ENCODE measurements at places on chromosomes 12 and 14.

DNA sequence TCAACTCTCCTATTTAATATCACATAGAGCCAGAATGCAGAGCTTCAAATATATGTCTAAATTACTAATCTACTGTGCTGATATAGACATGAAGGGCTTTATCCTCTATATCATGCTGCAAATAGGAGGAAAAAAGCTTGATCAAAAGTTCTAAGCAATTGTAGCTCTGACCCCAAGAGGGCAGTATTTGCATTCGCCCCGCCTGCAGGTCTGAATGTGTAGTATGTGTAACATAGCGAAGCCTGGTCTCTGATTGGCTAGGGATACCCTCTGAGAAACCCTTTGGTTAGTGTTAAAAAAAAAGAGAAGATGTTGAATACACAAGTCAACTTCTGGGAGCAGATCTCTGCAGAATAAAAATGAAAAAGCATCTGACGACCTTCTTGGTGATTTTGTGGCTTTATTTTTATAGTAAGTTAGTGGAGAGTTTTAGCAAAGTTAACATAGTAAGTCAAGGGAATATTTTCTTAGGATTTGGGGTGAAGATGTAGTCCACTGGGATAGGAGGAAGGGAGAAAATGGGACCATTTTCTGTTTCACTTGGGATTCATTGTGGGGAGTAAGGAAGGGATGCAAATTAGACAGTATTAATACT lies 151.6 kb upstream of the OR4E1 start:
- peaks cover 2% of the 10 kb centered on the region for H3K36me3 ChIP-seq
- DNase-seq: peak; percentile 18
- peaks cover 26% of the 10 kb centered on the region for H3K27me3 ChIP-seq
- peak overlapping the region; percentile 67 for H3K4me3 ChIP-seq
- peaks cover 7% of the 10 kb centered on the region for H3K4me1 ChIP-seq

DNA sequence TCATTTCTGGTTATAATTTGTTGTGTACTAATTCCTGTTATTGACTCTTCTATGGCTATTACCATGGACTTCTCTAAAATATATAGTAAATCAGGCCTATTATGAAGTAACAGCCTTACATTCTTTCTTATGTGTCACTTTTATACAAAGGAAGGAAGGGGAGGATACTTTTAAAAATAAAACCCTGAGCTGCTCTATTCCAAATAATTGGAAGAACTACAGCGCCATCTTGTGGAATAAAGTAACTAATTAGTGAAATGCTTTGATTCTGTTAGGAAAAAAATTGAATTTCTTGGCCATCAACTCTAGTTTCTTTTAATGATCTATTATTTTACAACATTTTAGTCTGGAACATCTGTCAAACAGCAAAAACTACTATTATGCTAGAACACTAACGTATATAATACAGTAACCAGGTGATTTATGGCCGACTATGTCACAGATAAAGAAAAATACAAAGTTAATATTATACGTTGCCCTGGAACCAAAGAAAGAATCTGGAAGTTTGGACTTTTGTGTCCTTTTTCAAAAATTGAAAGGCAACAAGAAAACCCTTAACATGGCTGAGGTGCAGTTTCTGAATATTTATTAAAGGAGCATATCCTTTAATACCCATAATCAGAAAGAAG lies 55.0 kb upstream of the NELL2 start:
- H3K4me3 ChIP-seq: no peak overlapping the region
- DNase-seq: no peak
- no peaks in the 10 kb centered on the region for H3K36me3 ChIP-seq
- H3K27me3 ChIP-seq: no peaks in the 10 kb centered on the region

- H3K27ac ChIP-seq: no peak overlapping the region
- peaks cover 2% of the 10 kb centered on the region for H3K36me3 ChIP-seq
- H3K27me3 ChIP-seq: no peaks in the 10 kb centered on the region
- H3K4me3 ChIP-seq: no peak overlapping the region
- no peaks in the 10 kb centered on the region for H3K4me1 ChIP-seq
- no peak for DNase-seq
Observed at GRCh38 chr12:127696963-127697362, 570.0 kb upstream of the TMEM132C start.

GRCh38 chr12:105504286-105504685 lies 173.8 kb downstream of the C12orf75 start:
- DNase-seq: no peak
- H3K27me3 ChIP-seq: peaks cover 11% of the 10 kb centered on the region
- H3K36me3 ChIP-seq: no peaks in the 10 kb centered on the region
- no peak overlapping the region for H3K27ac ChIP-seq
- H3K4me1 ChIP-seq: no peaks in the 10 kb centered on the region
- H3K4me3 ChIP-seq: no peak overlapping the region

GRCh38 chr12:100279607-100280244 lies 12.7 kb downstream of the SCYL2 start:
- H3K4me1 ChIP-seq: peaks cover 13% of the 10 kb centered on the region
- no peak overlapping the region for H3K27ac ChIP-seq
- no peak for DNase-seq

DNA sequence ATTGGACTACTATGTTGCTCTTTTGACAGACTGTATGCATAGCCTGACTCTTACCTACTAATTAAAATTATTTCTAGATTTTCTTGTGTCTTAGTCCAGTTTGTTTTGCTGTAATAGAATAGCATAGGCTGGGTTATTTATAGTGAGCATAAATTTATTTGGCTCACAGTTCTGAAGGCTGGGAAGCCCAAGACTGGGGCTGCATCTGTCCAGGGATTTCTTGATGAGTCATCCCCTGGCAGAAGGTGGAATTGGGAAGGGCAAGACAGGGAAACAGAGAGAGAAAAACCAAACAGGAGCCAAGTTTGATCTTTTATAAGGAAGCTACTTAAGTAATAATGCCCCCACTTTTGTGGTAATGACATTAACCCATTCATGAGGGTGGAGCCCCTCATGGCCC lies 759.2 kb upstream of the LRFN5 start:
- H3K36me3 ChIP-seq: no peaks in the 10 kb centered on the region
- no peaks in the 10 kb centered on the region for H3K4me1 ChIP-seq
- no peaks in the 10 kb centered on the region for H3K27me3 ChIP-seq
- H3K27ac ChIP-seq: no peak overlapping the region

DNA sequence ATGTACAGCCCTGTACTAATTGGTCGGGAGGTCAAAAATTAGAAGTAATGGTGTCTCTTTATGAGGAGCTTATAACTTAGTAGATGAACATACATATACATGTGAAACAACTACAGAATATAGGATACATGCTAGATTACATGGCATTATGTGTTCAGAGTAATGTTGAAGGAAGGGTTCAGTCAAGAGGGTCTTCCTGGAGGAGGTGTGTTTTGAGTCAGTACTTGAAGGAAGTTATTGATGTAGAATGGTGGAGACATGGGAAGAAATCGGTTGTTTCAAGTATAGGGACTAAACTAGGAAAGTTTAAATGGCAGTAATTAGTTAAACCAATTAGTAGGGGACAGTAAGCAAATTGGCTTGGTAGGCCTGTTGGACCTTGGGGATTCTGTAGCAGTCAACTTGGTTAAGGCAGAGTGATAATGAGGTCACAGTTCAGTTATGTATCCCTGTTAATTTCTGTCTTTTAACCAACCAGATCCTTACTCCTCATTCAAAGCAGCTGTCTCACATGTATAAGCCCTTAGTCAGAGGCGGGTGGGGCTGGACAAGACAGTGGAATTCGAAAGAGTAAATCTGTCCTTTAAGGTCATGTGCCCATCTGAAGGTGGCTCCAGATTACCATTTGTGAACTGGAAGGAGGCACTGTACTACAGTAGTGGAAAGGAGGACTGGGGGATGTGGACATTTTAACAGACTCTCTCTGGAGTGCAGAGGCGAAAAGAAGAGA lies 3.5 kb upstream of the ANKRD52 start:
- peaks cover 3% of the 10 kb centered on the region for H3K36me3 ChIP-seq
- no peak overlapping the region for H3K27ac ChIP-seq
- no peak overlapping the region for H3K4me3 ChIP-seq

GRCh38 chr12:92845329-92845728 lies 83.8 kb downstream of the EEA1 start:
- H3K4me1 ChIP-seq: no peaks in the 10 kb centered on the region
- H3K36me3 ChIP-seq: peaks cover 32% of the 10 kb centered on the region
- H3K4me3 ChIP-seq: no peak overlapping the region
- H3K27ac ChIP-seq: no peak overlapping the region
- no peak for DNase-seq

GRCh38 chr12:96323906-96324305 lies 76.3 kb downstream of the CDK17 start:
- DNase-seq: no peak
- no peaks in the 10 kb centered on the region for H3K27me3 ChIP-seq
- H3K4me1 ChIP-seq: peaks cover 34% of the 10 kb centered on the region
- H3K36me3 ChIP-seq: peaks cover 36% of the 10 kb centered on the region
- H3K27ac ChIP-seq: no peak overlapping the region

GRCh38 chr12:92702754-92703679 lies at the start of gene PLEKHG7:
Gene PLEKHG7 (plus strand): TSS chr12:92702989. CDS start chr12:92706632, 3,643 bp downstream.
- no peaks in the 10 kb centered on the region for H3K36me3 ChIP-seq
- peaks cover 12% of the 10 kb centered on the region for H3K4me1 ChIP-seq
- no peak within 1 kb of the TSS for H3K27ac ChIP-seq
- no peaks in the 10 kb centered on the region for H3K27me3 ChIP-seq
- no peak within 1 kb of the TSS for H3K4me3 ChIP-seq

GRCh38 chr12:92496790-92497189 lies 206.0 kb upstream of the PLEKHG7 start:
- H3K27ac ChIP-seq: no peak overlapping the region
- no peak for DNase-seq
- no peaks in the 10 kb centered on the region for H3K36me3 ChIP-seq
- peaks cover 43% of the 10 kb centered on the region for H3K4me1 ChIP-seq
- H3K27me3 ChIP-seq: no peaks in the 10 kb centered on the region
- no peak overlapping the region for H3K4me3 ChIP-seq

DNA sequence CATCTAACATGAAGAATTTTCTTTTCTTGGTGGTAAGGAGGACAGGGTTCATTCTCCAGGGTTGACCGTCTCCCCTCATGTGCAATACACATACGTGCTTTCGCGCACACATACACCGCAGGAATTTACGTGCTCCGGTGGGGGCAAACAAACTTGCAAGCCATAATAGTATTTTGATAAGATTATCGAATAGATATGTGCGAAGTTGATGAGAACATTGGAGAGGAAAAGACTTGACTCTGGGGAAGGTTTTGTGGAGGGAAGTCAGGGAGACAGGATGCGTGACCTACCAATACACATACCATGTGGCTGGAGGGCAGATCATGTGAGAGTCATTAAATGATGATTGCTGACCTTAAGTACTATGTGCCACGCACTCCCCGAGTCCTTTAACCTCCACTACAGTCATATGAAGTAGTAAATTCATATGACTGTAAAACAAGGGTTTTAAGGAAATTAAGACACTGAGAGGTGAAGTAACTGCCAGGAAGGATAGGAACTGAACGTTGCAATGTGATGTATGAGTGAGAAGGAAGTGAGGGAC lies 921 bp downstream of the RAD51B start:
- H3K27ac ChIP-seq: peak overlapping the region; percentile 94
- peaks cover 36% of the 10 kb centered on the region for H3K4me1 ChIP-seq
- H3K27me3 ChIP-seq: no peaks in the 10 kb centered on the region
- H3K4me3 ChIP-seq: peak overlapping the region; percentile 96

- peaks cover 66% of the 10 kb centered on the region for H3K4me1 ChIP-seq
- H3K36me3 ChIP-seq: peaks cover 27% of the 10 kb centered on the region
- peak overlapping the region; percentile 30 for H3K4me3 ChIP-seq
- no peaks in the 10 kb centered on the region for H3K27me3 ChIP-seq
- DNase-seq: peak; percentile 18
- H3K27ac ChIP-seq: peak overlapping the region; percentile 37
Observed at GRCh38 chr14:71594821-71595220, 337.4 kb upstream of the RGS6 start.

GRCh38 chr12:47849261-47849660 lies 29.6 kb upstream of the HDAC7 start:
- peaks cover 75% of the 10 kb centered on the region for H3K36me3 ChIP-seq
- no peaks in the 10 kb centered on the region for H3K27me3 ChIP-seq
- H3K27ac ChIP-seq: no peak overlapping the region
- DNase-seq: no peak
- H3K4me1 ChIP-seq: peaks cover 11% of the 10 kb centered on the region
- no peak overlapping the region for H3K4me3 ChIP-seq

DNA sequence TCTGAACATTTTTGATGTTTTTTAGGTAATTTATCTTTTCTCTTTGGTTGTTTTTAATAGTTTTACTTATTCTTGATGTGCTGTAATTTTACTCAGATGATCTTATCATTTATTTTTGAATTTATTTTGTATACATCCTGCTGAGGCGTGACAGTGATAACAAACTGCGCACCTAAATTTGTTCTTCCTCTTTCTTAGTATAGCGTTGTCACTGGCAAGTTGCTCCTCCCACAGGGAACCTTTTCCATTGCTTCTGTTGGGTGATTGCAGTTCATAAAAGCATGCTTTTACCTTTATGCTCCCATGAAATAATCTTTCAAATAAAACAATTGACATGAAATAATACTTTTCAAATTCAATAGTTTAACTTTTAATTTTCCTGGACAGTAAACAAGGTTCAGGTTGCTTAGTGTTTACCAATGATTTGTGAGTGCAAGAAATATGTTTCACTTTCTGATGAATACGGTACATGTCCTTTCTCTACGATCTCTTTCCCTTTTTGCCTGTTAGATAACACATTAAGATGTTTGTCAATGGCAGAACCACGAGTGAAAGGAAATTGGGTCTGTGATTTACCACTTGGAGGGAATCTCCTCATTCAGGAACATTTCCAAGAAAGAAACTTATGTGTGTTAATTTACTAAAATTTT lies 223.3 kb downstream of the CCDC91 start:
- no peak for DNase-seq
- peaks cover 15% of the 10 kb centered on the region for H3K36me3 ChIP-seq
- H3K27ac ChIP-seq: no peak overlapping the region
- H3K27me3 ChIP-seq: no peaks in the 10 kb centered on the region

GRCh38 chr12:108046135-108046534 lies 83.0 kb upstream of the WSCD2 start:
- no peak overlapping the region for H3K27ac ChIP-seq
- no peak for DNase-seq
- no peak overlapping the region for H3K4me3 ChIP-seq
- no peaks in the 10 kb centered on the region for H3K36me3 ChIP-seq
- H3K4me1 ChIP-seq: peaks cover 10% of the 10 kb centered on the region

GRCh38 chr12:18562531-18562930 lies 175.3 kb downstream of the PLCZ1 start:
- no peak overlapping the region for H3K27ac ChIP-seq
- no peak overlapping the region for H3K4me3 ChIP-seq
- no peaks in the 10 kb centered on the region for H3K36me3 ChIP-seq
- no peak for DNase-seq
- no peaks in the 10 kb centered on the region for H3K4me1 ChIP-seq

DNA sequence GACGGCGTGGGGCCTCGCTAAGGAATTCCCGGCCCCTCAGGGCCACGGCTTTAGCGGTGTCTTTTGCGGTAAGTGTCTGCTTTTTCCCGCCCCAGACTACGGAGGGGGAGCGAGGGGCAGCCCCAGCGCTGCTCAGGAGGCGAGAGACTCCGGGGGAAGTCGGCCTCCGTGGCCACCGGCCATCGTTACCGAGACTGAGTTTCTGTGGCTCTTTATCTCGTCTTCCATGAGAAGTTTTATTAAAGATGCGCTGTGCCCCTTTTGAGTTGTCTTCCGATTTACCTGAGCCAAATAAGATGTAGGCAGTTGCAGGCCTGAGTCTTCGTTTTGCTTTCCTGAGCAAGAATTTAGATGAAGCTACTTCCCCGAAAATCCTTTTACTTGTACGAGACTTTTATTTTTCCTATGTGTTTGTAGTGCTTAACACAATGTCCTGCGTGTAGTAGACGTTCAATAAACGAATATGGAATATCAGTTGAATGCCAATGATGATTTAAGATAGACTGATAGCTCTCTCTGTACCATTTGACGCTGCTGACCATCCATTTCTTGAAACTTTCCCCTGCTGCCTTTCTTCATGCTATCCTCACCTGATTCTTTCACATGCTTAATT lies 462 bp downstream of the SRP54 start:
- H3K4me1 ChIP-seq: peaks cover 15% of the 10 kb centered on the region
- no peak overlapping the region for H3K27ac ChIP-seq
- no peaks in the 10 kb centered on the region for H3K27me3 ChIP-seq
- peaks cover 10% of the 10 kb centered on the region for H3K36me3 ChIP-seq
- no peak overlapping the region for H3K4me3 ChIP-seq
- DNase-seq: no peak

Measured in activated naive CD8-positive, alpha-beta T cell treated with anti-CD3 and anti-CD28 coated beads, Interleukin-2, amount 50 U/mL, for 24 hours (primary cell).